Camera-type eye (tissue), 1 donor: ENCODE measurements at places on chromosomes 6 and 20. TPM values are rescaled to one million over a fixed set of nuclear protein-coding genes. Genes with fewer than 3 reads are reported as not detected.

The FAM229B gene
- total RNA-seq, result 26.5 TPM

The SNX5 gene
- total RNA-seq, result 110 TPM

The FRK gene
- total RNA-seq, result 2.3 TPM

The FAM50B gene
- total RNA-seq, result 14.1 TPM

The AARS2 gene
- total RNA-seq, result 21.2 TPM

The FAM83C gene
- 0.16 TPM for total RNA-seq

The SLC52A3 gene
- total RNA-seq, result 0.93 TPM

The TMEM200A gene
- 31.0 TPM for total RNA-seq

The SIRPG gene
- total RNA-seq, result not detected

The ANGPT4 gene
- total RNA-seq, result 0.60 TPM

The SYNJ2 gene
- 9.3 TPM for total RNA-seq

The TAGAP gene
- 1.4 TPM for total RNA-seq

The MYO6 gene
- 33.9 TPM for total RNA-seq

The BTNL2 gene
- total RNA-seq, result not detected

The GABRR1 gene
- total RNA-seq, result 4.6 TPM

The SERAC1 gene
- total RNA-seq, result 23.0 TPM

The TREM2 gene
- total RNA-seq, result 0.38 TPM

The ARMH2 gene
- not detected for total RNA-seq

The TENT5A gene
- total RNA-seq, result 57.4 TPM

The ZNF334 gene
- total RNA-seq, result 34.7 TPM

The BNIP5 gene
- 0.11 TPM for total RNA-seq

The HEY2 gene
- 6.6 TPM for total RNA-seq

The VWA7 gene
- 0.88 TPM for total RNA-seq

The MAS1 gene
- total RNA-seq, result 0.05 TPM

The WFDC2 gene
- total RNA-seq, result 2.4 TPM

The TRIM10 gene
- 1.0 TPM for total RNA-seq

The POM121L2 gene
- not detected for total RNA-seq

The CDKAL1 gene
- total RNA-seq, result 40.7 TPM

The BIRC7 gene
- 33.8 TPM for total RNA-seq

The IP6K3 gene
- total RNA-seq, result 3.7 TPM

The MACROD2 gene
- 65.6 TPM for total RNA-seq

The CALHM6 gene
- total RNA-seq, result 2.5 TPM

The TAF8 gene
- total RNA-seq, result 29.4 TPM

The VSX1 gene
- 131 TPM for total RNA-seq

The TAF4 gene
- 16.8 TPM for total RNA-seq

The CLPSL2 gene
- not detected for total RNA-seq

The BCAS1 gene
- total RNA-seq, result 6.1 TPM

The MYLK2 gene
- total RNA-seq, result 2.5 TPM

The SIGLEC1 gene
- total RNA-seq, result 3.1 TPM

The SLC2A10 gene
- 24.9 TPM for total RNA-seq

The RIPPLY2 gene
- total RNA-seq, result 2.7 TPM

The LINC00237 gene
- 2.1 TPM for total RNA-seq

The CALHM4 gene
- not detected for total RNA-seq

The CTSA gene
- total RNA-seq, result 50.5 TPM

The IRF4 gene
- 7.6 TPM for total RNA-seq

The TREM1 gene
- total RNA-seq, result 1.8 TPM

The TOMM6 gene
- 75.8 TPM for total RNA-seq

The RBM12 gene
- 87.4 TPM for total RNA-seq

The SIM1 gene
- total RNA-seq, result not detected

The LY86 gene
- total RNA-seq, result 2.1 TPM

The KIAA1755 gene
- 24.9 TPM for total RNA-seq
